Cerebellar nuclear complex (tissue), 1 donor: ENCODE measurements at places on chromosomes 3 and 15.

- DNase-seq, result no peak
These were observed 420.1 kb downstream of the EDEM1 start for GRCh38 chr3:5607581-5607980.

DNA sequence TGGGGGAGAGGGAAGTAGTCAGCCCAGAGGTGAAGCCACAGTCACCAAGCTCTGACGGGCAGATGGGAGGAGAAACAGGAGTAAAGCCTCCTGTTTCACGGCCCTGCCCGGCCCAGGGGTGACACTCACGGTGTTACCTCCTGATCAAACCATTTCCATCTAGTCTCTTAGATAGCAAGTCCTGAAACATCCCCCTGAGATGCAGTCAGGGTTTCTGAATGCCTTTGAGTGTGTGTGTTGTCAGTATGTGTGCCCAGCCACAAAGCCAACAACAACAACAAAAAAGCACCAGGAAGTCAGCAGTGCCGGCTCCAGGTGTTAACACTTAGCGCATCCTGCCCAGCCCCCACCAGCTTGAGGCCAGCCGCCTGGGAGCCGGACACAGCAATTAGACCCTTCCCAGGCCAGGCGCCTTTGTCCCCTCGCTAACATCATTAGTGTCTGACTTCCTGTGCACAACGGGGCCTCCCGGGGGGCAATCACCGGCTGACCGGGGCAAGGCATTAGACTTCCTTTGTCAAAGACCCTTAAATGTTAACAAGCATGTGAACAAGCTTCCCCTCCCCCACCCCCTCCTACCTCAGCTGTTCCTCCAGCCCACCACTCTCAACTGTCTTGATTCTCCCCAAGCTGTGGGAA lies 34.5 kb downstream of the IL17RD start:
- DNase-seq, result no peak

GRCh38 chr15:75431270-75431669 lies 20.2 kb downstream of the SIN3A start:
- no peak for DNase-seq

DNA sequence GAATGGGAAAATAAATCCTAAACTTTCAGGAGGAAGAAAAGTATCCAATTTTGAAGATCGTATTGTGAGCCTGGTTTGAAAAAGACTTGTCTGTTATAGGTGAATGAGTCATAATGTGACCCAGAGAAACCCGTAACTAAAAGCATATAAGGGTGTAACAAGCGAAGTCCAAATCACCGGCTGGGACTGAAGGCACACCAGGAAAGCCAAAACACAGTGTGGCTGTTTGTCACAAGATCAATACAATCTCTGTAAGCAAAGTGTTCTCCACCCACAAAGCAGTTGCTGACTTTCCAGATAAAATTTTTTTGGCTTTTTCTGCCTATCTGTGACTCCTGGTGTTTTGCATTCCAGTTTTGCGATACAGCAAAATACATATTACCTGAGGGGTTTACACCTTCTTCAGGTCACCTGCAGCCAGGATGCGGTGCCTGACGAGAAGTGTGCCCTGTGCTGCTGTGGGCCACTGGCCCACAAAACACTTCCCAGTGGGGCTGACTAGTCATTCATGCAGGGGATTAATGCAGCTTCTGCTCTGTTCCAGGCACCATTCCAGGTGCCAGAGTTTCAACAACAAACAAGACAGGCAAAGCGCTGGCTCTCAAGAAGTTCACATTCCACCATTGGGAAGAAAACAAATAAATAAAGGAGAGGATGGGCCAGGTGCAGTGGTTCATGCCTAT lies 14.4 kb downstream of the HES1 start:
- no peak for DNase-seq

GRCh38 chr15:64314456-64314855 lies 41.5 kb downstream of the CSNK1G1 start:
- DNase-seq, result no peak

DNA sequence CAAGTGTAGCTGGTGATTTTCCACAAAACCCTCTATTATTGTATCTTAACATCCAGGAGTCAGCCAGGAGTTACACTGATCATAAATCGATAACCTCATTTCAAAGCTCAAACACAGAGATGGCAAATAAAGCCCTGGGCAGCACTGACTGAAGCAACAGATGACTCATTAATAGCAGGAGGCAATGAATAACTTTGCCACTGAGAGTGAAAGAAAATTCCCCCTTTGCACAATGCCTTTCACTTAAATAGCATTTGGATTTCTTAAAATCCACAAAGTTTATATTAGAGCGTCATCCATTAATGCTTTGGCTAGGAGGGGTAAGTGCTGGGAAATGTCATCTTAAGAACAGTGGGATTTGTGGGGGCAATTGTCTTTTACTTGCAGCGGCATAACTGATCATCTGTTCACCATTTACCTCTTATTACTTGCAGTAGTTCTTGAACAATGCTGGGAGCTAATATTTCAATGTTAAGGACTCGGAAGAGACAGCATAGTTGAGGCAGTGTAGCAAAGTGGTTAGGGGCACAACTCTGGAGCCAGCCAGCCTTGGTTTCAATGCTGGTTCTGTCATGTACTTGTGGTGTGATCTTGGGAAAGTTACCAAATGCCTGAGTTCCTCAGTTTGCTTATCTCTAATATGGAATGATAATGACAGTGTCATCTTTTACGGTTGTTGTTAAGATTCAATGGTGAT lies 630.4 kb upstream of the TBL1XR1 start:
- DNase-seq, result no peak

- DNase-seq, result no peak
These were observed 1.1 kb upstream of the PML start for GRCh38 chr15:73993211-73993994.

- DNase-seq, result no peak
These were observed 29.8 kb upstream of the LPP start for GRCh38 chr3:188124184-188124583.

DNA sequence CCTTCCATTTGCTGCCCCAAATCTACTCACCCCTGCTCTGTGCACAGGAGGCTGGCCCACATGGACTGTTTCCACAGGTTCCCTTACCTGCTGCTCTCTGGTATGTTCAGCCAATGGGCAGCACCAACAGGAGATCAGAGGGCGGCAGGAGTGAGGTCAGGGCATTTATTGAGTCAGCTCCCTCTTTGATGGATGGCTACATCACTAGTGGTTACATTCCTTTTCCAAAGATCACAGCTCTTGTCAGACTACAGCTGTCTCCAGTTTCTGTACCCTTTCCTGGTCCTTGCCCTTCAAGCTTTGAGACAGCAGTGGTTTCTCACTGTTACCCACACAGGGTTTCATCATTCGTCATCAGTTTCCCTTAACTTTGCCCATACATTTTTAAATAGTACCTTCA lies 325.1 kb downstream of the SUCLG2 start:
- DNase-seq, result no peak

DNA sequence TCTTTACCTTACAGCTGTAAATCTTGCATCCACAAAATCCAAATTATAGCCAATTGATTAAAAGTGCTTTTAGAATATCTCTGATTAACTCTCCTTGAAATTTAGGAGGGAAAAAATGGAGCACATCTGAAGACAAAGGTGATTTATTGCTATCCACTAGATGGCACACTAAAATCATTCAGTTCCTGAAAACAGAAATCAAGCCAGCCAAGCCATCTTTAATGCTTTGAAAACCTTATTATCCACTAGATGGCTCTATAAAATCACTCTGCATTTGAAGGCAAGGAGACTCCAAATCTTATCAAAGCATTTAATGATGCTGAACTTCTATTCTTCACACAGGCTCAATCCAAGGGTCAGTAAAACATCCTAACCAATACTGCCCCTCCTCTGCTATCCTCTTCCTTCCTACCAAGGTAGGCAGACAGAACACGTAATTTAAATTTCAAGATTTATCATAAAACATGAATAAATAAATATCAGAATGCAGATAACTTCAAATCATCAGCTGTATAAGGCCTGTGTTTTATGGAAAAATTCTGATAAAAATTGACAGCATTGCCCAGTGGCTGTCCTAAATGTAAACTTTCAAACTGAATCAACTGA lies 48.4 kb downstream of the GOLIM4 start:
- peak; percentile 20 for DNase-seq

DNA sequence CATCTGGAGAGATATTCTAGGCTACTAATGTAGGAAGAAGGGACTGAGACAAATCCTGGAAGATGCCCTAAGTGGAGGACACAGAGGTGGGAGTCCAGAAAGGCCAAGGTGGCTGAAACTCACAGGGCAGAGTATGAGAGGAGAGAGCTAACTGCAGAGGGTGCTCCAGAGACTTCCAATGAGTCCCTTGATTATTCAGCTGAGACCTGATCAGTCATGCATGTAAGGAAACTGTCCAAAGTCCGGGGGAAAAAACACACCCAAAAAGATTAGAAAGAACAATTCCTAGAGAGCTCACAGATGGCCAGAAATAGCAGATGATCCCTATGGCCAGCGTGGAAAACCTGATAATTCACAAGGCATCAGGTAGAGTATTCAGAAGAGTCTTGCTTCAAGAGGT lies 18.7 kb upstream of the FOXP1 start:
- no peak for DNase-seq

- no peak for DNase-seq
These were observed 42.2 kb upstream of the PLCL2 start for GRCh38 chr3:16842272-16843270.

GRCh38 chr3:30640851-30641250 lies 34.5 kb downstream of the TGFBR2 start:
- DNase-seq, result no peak

GRCh38 chr15:28004143-28005003 lies 94.7 kb downstream of the OCA2 start:
- no peak for DNase-seq

- DNase-seq, result no peak
These were observed 111.7 kb downstream of the NUP210 start for GRCh38 chr3:13308380-13308801.

DNA sequence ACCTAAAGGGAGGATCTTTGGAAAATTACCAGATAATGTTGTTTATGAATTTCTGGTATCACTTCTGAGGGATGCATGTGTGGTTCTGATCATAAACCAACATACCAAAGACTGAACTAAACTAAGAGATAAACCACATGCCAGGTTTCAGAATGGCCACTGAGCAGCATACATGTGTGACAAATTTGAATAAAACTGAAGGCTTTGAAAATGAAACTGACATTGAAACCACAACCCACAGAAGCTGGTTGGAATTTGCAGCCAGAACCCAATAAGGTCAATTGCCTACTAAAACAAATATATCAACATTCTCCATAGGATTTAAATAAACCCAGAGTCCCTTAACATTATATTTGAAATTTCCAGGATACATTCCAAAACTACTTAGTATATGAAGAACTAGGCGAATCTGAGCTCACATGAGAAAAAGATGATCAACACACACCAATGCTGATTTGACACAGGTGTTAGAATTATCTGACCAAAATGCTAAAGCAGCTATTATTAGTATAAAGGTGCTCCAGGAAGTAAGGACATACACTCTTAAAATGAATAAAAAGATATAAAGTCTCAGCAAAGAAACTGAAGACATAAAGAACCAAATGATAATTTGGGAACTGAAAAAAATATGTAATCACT lies 125.0 kb downstream of the ZNF280D start:
- DNase-seq, result no peak

DNA sequence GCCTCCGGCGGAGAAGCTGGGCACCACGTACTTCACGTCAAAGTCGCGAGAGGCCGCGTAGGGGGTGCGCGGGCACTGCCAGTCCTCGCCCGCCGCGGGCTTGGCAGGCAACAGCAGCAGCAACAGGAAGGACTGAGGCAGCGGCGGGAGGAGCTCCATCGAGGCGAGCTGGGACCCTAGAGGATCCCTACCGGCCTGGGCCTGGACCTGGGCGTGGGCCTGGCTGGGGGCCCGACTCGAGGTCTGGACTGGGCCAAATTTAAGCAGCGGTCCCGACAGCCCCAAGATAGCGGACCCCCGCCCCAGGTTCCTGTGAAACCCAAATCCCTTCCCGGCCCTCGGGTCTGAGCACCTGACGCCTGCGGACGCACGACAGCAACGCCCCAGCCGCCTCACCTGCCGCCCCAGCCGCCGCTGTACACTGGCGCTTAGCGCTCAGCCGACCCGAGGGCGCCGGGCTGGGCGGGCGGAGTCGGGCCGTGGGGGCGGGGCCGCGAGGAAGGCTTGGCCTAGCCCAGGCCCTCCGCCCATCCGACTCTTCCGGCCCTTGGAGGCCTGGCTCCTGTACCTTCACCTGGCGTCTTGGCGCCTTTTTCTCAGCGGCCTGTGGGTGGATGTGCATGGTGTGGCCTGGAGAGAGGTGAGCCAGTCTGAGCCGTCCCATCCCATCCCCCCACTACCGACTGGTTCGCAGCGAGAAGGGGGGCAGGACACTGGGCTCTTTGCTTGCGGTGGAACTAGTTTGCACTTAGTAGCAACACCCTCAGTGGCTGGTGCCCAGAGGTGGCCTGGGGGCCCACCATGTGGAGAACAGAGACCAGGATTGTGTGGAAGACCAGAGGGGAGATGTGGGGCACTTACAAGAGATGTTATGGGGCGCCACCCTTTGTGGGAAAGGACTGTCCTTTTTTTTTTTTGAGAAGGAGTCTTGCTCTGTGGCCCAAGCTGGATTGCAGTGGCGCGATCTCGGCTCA lies at the start of gene MST1R:
Gene MST1R (minus strand): TSS at position 423 of the 974 bp plus-strand sequence. CDS start 264 bp downstream, at position 159.
- DNase-seq, result no peak

DNA sequence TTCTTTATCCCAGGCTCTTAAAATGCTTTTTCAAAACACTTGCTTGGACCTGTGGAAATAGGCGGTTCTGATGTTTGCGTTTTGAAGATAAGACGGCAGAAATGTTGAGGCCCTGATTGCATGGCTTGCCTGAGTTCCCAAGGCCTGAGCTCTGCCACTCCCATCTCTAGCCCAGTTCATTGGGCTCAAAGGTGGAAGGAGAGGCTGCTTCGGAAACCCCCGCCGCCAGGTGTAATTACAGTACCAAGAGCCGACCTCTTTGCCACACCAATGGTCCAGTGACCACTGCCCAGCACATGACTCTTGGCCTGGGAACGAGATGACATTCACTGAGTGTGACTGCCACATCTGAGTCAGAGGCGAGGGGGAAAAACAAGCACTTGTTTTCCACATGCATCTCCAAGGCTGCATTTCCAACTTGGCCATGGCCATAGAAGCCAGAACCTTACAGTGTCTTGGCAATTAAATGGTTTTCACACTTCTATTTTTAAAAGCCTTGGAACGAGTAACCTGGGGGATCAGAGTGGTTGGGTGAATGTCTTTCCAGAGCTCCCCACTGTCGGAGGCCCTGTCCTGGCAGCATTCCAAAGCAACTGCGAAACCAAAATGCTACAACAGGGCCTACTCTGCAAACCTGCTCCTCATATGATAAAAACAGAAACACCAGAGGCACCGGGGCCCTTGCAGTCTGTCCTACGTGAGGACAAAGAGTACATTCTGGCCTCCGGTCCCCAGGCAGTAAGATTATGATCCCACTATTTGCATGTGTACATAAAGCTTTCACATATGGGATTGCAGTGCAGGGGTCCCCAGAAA lies 63.8 kb upstream of the CGNL1 start:
- no peak for DNase-seq

DNA sequence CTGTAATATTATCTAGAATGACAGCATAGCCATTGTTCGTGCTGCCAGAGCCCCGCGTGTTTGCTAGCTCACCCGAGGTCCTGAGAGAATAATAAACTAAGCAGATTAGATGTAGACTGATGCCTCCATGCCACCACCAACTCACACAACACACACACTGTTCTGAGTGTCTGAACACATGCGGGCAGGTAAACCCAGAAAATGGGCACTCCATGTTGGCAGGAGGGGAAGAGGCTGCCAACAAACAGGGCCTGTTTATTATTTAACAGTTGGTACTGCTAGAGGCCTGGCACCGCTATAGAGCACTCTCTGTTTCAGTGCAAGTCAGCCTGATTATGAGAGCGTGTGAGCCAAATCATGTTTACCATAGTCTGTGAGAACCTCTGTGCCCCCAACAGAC lies 299.0 kb downstream of the ZBTB20 start:
- DNase-seq, result peak; percentile 89
